ENCODE measurements at places on chromosomes 5 and 9.

- no peak for DNase-seq
Observed at GRCh38 chr5:11928909-11929308, 24.7 kb upstream of the CTNND2 start.

- no peak for DNase-seq
Observed at GRCh38 chr9:72428329-72428728, 63.3 kb upstream of the ZFAND5 start.

DNA sequence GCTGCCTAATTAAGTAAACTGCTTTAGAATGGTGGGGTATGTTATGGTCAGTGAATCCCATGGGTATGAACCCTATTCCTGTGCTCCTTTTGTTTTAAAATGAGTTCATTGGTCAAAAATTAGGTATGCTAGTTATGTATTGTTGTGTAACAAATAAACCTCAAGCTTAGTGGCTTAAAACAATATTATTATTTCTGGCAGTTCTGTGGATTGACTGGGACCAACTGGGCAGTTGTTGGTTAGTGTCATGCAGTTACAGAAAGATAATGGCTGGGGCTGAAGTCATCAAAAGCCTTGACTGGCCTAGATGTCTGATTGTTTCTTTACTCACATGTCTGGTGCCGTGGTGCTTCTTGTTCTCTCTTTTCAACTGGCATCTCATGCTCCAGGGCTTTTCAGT lies 8.9 kb upstream of the PTAR1 start:
- DNase-seq: no peak

- DNase-seq: no peak
Observed at GRCh38 chr9:126147186-126147935, 179.3 kb upstream of the MVB12B start.

DNA sequence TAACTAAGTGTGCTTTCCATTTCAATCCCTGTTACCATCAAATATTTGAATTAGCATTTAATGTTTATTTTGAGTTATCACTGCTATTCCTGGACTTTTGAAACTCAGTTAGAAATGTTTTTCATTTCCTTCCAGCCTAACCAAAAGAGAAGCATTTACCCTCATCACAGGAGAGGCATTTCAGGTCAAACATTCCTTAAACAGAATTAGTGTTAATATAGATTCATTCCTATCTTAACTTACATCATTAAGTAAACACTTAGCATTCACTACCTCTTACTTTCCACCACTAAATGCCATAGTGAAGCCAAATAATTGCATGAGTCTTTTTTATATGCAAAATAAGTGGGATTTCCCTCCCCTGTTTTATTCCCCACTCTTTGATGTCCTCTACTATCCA lies 136.6 kb upstream of the OR13F1 start:
- no peak for DNase-seq

- DNase-seq: no peak
Observed at GRCh38 chr9:123680352-123680751, 249.6 kb downstream of the DENND1A start.

DNA sequence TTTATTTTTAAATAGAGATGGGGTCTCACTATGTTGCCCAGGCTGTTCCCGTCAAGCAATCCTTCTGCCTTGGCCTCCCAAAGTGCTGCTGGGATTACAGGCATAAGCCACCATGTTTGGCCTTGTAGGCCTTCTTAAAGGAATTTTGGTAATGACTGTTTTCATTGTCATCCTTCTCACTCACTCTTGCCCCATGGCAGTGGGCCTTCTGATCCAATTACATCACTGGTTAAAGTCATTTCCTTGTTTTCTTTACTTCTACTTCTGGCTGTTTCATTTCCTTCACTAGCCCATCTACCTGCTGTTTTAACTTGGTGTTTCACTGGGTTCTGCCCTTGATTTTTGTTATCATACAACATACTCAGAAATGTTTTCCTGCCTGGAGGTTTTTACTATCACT lies 20.1 kb upstream of the NIM1K start:
- no peak for DNase-seq

DNA sequence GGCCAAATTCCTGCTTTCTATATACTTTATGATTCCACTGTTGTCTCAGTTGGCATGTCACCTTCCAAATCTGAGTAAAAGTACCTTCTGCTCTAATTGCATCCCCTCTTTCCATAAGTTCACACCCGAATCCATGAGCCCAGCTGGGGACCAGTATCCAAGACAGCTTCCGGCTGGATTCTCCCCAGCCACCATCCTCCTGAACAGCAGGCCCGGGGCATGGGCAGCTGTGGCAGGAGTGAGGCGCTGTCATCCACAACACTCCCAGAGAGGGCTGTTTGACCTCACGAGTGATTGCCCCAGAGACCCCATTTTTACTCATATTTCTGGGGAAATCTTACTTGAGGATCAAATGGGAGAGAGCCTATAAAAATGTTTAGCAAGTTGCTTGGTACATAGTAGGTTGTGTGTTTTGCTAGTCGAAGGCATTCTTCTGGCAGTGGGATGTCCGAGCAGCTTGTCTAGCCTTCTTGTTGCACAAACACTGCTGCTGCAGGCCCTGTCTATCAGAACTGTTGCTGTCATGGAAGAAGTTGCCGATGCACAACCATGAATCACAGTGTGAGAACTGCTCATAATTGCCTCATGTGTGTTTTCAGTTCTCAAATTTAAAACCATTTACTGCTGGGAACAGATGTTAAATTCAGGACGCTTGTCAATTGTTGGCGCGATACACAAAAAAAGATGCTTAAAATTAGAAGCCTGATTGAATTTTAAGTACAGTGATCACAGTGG lies 93.8 kb downstream of the HSPA4 start:
- no peak for DNase-seq

DNA sequence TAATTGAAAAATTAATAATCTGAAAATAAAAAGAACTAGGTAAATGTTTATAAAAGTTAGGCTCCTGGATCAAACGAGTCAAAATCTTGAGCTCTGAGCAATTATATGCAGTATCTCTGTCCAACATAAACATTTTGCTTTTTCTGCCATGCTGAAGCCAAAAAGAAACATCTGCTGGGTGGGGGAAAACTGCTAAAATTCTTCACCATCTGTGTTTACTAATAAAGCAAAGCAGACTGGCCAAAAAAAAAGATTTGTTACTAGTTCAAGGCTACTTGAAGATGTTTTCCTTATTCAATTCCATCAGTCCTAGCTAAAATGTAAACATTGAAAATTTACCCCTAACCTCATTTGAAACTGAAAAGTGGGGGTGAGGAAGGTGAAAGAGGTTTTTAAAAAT lies 29.7 kb downstream of the GTF3C4 start:
- DNase-seq: no peak

DNA sequence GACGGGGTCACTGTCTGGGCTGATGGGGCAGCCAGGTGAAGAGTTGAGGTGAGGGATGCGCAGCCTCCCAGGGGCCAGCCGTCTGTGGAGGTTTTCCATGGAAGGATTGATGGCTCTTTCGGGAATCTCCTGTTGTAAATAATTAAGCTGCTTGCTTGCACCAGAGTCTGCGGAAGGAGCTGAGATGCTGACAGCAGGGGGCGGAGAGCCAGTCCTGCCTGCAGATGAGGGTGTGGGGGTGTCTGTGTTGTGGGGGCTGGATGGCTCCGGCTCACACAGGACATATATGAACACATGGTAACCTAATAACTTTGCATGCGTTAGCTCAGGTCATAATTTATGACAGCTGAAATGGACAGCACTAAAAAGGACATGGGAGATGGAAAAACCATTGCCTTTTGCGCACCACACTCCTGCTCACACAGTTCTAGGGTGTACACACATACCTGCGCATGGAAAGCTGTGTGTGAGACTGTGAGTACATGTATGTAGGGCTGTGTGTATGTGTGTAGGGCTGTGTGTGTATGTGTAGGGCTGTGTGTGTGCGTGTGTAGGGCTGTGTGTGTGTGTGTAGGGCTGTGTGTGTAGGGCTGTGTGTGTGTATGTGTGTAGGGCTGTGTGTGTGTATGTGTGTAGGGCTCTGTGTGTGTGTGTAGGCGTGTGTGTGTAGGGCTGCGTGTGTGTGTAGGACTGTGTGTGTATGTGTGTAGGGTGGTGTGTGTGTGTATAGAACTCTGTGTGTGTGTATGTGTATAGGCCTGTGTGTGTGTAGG lies 36.8 kb upstream of the SEMA4D start:
- DNase-seq: no peak

GRCh38 chr5:34827588-34828506 lies 11.1 kb upstream of the TTC23L start:
- DNase-seq: no peak

DNA sequence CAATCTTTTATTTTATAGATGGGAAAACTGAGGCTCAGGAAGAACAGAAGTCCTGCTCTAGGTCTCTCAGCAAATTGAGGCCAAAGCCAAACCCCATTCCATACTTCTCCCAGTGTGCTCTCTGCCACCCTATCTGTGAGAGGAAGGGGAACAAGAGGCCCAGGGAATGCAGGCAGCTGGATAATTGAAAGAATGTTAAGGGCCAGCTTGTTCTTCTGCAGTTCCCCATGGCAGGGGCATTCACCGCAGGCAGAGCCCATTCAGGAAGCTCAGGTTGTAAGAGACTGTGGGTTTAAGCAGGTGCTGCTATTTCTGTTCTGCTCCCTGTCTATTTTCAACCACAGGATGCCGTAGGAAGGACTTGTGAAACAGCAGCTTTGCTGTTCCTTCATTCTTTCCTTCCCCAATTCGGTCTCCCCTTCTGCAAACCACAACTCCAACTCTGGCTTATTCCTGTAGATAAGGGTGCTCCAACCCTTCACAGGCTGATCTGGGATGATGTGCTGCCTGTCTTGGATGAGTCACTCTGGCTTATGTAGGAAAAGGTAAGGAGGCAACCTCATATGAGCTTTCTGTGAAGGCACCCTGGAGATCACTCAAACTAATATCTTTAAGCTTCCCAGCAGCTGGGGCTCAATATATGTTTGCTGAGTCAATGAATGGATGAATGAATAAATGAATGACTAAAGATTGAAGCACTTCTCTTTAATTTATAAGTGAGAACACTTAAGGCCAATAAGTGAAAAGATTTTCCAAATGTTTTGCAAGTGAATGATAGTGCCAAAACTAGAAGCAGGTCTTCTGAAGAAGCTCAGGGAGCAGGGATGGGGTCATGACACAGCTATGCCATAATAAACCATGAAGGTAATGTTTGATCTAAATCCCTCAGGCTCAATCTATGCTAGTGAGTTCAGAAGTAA lies 377.6 kb downstream of the BRINP1 start:
- no peak for DNase-seq

DNA sequence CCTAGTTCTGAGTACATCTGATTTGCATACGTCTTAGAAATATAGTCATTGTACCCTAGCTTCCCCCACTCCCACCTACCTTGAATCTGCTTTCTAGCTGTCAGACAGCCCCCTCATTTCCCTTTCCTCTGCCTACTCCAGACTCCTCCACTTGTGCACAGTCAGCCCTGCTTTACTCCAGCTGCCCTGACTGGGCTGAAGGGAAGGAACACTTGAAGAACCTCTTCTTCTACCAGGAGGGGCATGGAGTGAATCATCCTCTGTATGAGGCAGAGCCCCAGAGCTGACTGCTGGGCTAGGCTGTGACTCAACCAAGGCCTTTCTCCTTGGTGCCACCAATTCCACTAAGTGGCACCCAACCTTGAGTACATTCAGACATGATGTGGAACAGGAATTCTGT lies 18.1 kb upstream of the ZFR start:
- DNase-seq: no peak

DNA sequence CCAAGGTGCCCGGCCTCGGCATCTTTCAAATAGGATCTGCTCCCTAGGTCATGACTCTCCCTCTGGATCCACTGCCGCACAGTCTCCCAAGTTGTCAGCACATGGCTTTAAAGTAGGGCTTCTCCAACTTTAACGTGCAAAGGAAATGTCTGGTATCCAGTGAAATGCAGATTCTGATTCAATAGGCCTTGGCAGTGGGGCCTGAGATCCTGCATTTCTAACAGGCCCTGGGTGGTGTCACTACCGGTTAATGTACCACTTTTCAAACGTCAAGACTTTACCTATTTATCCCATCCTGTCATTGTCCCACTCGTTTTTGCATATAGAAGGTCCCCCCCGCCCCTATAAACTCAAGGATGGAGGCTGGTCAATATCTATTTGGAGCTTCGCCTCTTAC lies 137.6 kb upstream of the ZNF618 start:
- no peak for DNase-seq

GRCh38 chr9:114247077-114247476 lies 75.8 kb upstream of the ORM1 start:
- DNase-seq: no peak

GRCh38 chr5:157271740-157272271 lies 5.9 kb downstream of the CYFIP2 start:
- DNase-seq: no peak

- no peak for DNase-seq
Observed at GRCh38 chr9:34592895-34593601, 3.5 kb upstream of the CNTFR start.

- no peak for DNase-seq
Observed at GRCh38 chr5:68771221-68771620, 322.6 kb upstream of the SLC30A5 start.

DNA sequence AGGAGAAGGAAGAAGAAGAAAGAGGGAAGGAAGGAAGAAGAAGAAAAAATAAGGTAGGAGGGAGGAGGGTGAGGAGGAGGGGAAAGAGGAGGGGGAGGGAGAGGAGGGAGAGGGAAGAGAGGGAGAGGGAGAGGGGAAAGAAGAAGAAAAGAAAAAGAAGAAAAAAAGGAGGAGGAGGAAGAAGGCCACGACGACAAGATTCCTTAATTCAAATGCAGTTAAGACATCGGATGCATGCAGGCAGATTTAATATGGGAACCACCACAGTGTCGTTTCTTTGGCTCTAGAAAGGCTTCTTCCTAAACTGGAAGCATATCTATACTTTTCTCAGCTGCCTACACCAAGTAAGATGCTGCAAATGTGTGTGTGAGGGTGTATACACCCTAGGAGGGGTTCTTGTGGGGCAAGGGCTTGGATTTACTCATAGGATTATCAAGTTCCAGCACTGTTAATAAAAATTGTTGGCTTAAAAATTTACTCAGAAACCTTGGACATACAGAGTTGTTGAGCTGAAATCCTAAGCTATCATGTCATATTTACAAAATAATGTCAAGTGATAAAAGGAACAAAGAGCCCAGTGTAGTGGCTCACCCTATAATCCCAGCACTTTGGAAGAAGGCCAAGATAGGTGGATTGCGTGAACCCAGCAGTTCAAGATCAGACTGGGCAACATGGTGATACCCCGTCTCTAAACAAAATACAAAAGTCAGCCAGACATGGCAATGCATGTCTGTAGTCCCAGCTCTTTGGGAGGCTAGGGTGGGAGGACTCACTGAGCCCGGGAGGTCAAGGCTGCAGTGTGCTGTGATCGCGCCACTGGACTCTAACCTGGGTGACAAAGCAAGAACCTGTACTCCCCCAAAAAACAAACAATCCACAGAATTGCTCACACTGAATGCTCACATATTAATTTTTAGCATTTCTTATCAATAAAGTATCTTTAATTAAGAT lies 108.5 kb downstream of the UBAP2 start:
- no peak for DNase-seq

DNA sequence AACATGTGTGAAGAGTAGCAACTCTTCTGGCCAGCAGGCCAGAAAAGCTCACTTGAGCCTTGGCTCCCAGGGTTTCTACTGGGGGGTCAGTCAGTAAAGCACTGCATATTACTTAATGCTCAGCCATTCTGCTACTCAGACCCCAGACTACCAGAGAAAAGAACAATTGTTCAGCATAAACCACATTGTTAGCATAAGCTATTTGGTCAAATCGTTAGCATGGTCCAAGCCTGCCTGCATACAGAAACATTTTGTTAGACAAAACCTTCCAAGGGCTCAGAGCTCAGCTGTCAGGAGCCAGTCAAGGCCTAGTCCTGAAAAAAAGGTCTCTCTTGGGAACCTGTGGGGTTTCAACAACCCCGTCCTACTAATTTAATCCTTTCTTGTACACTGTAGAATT lies 449.3 kb downstream of the PRR16 start:
- no peak for DNase-seq

Data from hypothalamus (tissue), 51 donors.